ENCODE measurements at places on chromosomes 7 and 10.

DNA sequence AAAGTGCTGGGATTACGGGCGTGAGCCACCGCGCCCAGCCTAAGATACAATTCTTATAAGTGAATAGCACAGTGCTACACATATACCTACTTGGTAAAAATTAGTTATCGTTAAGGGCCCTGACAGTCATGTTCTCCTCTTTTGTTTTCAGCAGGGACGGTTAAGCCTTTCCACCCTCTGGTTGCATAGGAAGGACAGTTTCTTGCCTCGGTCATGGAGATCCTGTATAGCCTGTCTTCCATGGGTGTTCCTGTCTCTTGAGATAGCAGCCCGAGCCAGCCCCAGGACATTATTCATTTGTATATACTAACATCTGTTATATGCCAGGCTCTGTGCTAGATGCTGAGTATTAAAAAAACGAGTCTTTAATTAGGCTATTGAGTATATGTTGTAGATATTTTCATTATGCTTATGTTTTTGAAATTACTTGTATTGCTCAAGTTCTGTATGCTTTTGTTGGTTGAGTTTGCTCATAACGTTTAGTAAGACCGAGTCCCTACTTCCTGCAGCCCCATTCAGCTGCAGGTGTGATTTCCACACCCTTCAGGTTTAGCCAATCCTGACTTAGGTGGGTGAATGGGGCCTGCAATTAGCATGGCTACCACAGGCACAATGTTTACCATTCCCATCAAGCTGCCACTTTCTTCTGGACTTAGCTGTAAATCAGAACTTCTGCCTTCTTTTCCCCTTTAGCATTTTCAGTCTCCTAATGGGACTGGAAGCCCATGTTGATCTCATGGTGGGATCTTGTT, 24.8 kb downstream of the CCSER2 start:
- DNase-seq, result no peak

- no peak for DNase-seq
Measured at GRCh38 chr7:54831046-54831643, 72.1 kb upstream of the SEC61G start.

DNA sequence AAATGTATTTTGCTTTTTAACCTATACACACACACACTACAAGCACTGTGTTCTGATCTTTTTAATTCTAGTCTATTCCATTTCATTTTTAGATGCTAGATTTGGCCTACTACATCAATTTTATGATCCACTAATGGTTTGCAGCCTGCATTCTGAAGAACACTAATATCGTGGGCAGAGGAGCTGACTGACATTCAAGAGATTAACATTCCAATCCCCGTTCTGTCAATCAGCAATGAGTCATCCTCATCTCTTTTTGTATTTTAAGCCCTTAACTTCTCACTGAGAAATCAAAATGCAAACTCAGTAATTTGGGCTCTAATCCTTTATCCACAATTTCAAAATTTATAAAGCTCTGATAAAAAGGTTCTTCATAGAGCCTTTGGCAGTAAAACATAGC, 47.1 kb upstream of the GAD2 start:
- DNase-seq, result no peak

DNA sequence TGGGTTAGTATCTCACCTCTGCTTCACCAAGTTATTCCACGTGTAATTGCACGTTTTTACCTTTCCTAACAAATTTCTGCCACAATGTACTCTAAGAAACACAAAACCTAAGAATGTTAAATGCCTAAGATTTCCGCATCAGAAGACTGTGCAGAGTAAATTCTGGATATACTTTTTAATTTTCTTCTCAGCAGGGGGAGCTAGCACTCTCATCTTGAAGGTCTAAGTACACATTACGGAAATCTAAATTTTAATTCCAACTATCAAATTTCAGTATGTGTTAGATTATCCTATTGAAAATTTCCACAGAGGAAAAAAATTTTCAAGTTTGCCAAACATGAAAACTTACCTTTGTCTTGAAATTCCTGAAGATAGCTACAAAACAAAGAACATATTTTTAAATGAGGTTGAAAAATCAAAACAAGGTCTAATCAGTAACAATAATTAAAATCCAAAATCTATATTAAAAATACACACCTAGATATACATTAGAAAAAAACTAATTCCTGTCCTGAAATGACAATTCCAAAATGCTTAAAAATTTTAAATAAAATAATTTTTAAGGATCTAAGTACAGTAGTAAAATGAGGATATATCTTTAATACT, 10.5 kb downstream of the SKAP2 start:
- DNase-seq, result no peak

GRCh38 chr10:50552308-50552707, 71.4 kb downstream of the SGMS1 start:
- no peak for DNase-seq

GRCh38 chr7:130421684-130422083, 19.1 kb downstream of the CEP41 start:
- DNase-seq, result no peak

DNA sequence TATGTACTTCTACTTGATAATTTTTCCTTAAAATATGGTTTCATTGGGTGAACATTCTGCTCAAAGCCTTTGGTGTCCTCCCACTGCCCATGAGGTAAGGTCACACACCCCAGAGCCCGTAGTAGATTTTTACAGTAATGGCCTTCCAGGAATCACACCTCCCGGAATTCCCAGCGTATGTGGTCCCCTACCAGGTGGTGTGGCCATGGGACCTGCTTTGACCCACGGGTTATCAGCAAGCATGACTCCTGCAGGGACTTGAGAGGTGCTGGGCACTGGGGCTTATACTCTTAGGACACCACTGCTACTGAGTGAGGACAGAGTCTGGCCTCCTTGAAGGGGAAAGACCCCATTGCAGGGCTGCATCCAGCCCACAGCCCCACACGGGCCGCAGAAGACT, 42.2 kb downstream of the BAIAP2L1 start:
- DNase-seq, result no peak

GRCh38 chr10:49080071-49080470, 35.3 kb downstream of the VSTM4 start:
- DNase-seq, result no peak

DNA sequence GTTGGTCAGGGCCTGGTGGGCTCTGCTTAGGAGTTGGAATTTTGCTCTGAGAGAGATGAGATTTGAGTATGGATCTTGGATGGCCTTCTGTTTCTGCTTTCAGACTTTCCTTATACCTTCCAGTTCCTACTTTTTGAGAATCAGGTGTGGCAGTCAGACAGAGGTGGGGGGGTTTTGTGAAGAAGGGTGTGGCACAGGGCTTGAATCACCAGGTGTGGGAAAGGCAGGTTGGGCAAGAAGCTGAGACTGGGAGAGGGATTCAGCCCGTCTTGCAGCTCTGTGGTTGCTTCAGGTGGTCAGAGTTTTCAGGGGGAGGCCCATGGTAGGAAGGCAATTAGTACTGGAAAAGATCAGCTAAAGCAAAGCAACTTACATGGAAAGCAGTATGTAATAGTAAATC, 340.2 kb downstream of the LRMDA start:
- DNase-seq, result no peak

- DNase-seq, result no peak
Measured at GRCh38 chr7:31186202-31186601, 134.1 kb downstream of the ADCYAP1R1 start.

- DNase-seq, result no peak
Measured at GRCh38 chr10:112775381-112775780, 174.7 kb upstream of the TCF7L2 start.

DNA sequence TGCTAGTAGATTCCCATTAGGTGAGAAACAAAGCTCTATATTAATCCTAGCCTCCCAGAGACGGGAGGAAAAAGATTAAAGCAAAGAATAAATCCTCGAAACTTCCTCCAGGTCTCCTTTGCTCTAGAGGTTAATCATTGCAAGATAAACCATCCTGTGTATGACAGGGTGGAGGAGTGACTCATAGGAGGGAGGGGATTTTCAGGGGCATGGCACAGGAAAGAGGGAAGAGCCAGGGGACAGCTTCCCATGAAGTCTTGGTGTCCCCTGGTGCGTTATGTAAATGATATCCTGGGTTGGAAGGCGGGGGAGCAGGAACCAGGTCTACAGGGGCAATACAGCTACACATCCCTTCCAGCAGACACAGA, 780 bp downstream of the CYP3A5 start:
- DNase-seq, result no peak

DNA sequence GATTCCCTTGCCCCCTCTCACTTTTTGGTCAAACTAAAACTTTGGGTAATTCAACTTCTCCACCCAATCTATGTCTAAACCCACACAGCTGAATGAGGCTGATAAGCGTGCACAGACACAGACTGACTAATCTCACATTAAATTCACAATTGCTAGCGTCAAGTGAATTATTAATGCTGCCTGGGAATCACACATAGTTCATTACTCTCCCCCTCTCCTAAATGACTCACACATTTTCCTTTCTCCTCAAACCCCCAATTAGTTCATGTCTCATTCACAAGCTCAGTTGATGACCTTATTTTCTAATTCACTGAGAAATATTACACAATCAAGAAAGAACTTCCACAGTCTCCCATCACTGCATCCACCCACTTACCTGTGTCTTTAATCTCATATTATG, 14.5 kb downstream of the KLF14 start:
- DNase-seq, result no peak

GRCh38 chr10:124641282-124642087, 102.7 kb downstream of the FAM53B start:
- no peak for DNase-seq

GRCh38 chr10:81564143-81564542, 310.9 kb upstream of the NRG3 start:
- no peak for DNase-seq

- no peak for DNase-seq
Measured at GRCh38 chr7:6170571-6171531, 101.6 kb downstream of the CYTH3 start.

- no peak for DNase-seq
Measured at GRCh38 chr7:116687801-116688201, 15.8 kb downstream of the MET start.

Measured in stimulated activated CD4-positive, alpha-beta T cell treated with anti-CD3 and anti-CD28 coated beads, TNF-alpha, amount 100 ng/mL, for 48 hours (primary cell).